ENCODE measurements at places on chromosomes 11 and 22.

GRCh38 chr11:96015906-96016565 is 92.1 kb upstream of the MTMR2 start:
- peak; percentile 59 for DNase-seq

DNA sequence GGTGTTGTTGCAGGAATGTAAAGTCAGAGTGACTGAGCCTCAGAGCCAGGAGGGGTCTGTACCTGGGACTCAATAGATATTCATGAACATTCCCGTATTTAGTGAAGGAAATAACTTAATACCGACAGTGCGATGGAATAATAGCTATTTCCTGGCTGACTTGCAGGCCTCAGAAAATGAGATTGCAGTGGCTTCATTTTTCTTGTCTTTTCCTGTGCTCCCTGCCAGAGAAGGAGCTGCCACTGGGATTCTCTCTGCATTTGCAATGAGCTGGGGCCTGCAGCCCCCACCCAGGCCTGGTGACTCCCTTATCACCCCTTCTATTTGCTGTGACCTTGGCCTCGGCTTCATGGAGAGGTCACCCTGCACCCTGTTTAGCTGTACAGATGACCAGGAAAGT is 173.4 kb downstream of the MIAT start:
- DNase-seq, result no peak

GRCh38 chr11:30816959-30817880 is 231.1 kb upstream of the MPPED2 start:
- no peak for DNase-seq

DNA sequence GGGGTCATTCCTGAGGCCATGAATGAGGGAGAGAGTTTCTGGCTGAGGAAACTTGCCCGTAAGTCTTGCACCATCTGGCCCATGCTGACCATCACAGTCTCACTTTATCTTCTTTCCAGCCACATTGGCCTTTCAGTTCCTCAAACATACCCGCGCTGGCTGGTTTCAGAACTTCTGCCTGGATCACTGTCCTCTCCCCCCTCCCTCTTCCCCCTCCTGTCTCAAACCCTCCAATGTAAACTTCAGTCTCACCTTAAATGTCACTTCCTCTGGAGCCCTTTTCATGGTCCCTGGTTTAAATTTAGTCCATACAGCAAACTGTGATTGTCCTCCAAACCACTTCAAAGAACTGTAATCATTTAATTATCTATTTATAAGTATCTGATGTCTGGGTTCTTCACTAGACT is 3.7 kb upstream of the TMEM109 start:
- no peak for DNase-seq

DNA sequence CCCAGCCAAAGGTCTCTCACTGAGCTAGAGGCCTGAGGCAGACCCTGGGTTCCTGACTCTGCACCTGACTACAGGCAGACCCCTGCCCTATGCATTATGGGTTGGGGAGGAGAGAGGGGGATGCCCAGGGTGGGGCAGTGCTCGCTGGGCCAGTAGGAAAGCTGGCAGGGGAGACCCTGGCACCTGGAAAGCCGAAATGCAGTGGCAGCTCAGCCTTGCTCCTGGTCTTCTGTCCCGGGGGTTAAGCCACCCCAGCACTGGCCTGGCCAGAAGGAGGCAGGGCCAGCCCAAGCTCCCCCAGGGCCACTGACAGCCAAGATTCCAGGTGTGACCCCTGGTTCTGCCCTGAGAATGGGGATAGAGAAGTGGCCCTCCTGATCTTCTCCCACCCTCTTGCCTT is 5.4 kb downstream of the ARAP1 start:
- no peak for DNase-seq

DNA sequence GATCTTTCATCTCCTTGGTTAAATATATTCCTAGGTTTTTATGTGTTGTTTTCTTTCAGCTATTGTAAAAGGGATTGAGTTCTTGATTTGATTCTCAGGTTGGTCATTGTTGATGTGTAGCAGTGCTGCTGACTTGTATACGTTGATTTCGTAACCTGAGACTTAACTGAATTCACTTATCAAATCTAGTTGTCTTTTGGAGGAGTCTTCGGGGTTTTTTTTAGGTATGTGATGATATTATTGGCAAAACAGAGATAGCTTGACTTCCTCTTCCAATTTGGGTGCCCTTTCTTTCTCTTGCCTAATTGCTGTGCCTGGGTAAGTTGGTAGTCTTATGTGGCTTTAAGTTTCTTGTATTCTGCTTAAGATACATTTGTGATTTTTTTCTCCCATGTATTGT is 52.8 kb downstream of the CBL start:
- no peak for DNase-seq

- no peak for DNase-seq
Observed at GRCh38 chr11:17153757-17154156, 54.0 kb downstream of the PIK3C2A start.

- no peak for DNase-seq
Observed at GRCh38 chr11:45906965-45907611, at the start of gene FREY1. FREY1 (minus strand) TSS chr11:45907271; CDS start chr11:45907245, 26 bp downstream.

GRCh38 chr22:39941601-39942000 is 18.6 kb upstream of the TMA7B start:
- no peak for DNase-seq

GRCh38 chr11:82176365-82176764 is 557.3 kb downstream of the FAM181B start:
- DNase-seq, result no peak

DNA sequence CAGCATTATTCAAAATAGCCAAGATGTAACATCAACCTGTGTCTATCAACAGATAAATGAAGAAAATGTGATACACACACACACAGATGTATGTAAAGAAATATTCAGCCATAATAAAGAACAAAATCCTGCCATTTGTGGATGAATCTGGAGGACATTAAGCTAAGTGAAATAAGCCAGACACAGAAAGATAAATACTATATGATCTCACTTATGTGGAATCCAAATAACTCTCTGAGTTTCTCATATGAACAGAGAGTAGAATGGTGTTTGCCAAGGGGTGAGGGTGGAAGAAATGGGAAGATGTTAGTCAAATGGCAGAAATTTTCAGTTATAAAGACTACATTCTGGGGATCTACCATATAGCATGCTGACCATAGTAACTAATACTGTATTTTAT is 224.2 kb downstream of the GUCY1A2 start:
- no peak for DNase-seq

DNA sequence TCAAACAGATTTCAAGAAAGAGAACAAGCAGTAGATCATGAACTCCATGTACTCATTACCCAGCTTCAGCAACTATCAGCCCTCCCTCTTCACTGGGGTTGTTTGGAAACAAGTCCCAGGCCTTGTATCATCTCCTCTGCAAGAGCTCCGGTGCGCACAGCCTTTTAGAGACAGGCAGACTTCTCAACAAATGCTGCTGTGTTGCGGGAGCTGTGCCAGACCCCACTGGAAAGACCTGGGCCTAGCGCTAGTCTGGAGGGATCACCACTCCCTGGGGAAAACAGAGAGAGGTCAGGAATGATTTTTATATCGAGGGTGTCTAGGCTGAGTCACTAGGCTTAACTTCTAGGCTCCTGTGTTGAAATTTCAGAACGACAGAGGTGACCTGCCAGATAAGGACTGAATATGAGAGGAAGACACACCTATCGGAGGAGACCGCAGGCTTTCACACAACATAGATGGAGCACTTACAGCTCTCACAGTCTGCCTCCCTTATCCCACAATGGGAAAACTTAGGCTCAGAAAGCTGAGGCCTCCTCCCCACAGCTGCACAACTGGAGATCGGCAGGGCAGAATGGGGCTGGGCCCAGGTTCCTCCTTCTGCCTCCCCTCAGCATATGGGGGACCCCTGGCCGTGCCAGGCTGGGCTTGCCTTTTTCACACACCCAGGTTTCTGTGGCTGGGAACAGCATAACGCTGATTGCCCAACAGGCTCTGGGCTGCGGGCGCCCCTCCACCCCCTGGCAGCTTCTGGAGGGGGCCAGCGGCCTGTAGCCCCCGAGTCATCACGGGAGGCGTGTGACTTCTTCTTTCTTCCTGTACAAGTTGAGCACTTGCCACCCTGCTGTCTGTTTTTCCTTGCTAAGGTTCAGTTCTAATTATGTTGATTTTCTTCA is 86.0 kb downstream of the PKNOX2 start:
- DNase-seq, result no peak

GRCh38 chr11:107040433-107041087 is 22.3 kb upstream of the GUCY1A2 start:
- DNase-seq, result no peak

DNA sequence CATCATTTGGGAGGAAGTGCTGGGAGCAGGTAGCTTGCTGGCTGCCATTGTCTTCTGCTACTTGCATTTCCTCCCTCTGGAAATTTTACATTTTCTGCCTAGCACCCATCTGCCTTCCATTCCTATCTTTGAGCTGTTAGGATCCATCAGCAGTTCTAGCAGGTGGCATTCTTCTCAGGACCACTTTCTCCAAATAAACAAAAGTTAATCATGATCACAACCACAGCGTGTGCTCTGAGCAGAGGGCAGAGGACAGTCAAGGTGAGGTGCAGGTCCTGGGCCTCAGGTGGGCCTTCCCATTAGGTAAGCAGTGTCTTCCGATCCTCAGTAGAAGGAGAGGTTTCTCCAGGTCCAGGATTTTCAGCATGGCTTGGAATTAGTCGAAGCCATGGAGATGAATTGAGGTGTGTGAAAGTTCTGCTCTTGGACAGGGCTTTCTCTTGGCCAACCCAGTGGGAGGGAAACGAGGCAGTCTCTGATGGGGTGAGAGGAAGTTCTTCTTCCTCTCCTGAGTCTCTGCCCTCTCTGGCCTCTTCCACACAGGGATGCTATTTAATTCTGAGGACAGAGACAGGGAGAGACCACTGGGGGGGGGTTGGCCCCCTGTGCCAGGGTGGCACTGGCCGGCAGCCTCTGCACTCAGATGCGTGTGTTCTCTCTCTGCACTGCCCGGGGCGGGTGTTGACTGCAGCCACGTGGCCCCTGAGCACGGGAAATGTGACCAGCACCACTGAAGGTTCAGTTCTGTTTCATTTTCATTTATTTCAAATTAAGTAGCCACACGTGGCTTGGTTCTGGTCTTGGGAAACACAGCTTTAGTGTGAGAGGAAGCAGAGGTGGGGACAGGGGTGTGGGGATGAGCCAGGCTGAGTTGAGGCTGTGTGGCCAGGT is 170.8 kb downstream of the TBC1D22A start:
- no peak for DNase-seq

GRCh38 chr11:105152560-105152959 is 13.0 kb upstream of the CARD18 start:
- DNase-seq, result no peak

DNA sequence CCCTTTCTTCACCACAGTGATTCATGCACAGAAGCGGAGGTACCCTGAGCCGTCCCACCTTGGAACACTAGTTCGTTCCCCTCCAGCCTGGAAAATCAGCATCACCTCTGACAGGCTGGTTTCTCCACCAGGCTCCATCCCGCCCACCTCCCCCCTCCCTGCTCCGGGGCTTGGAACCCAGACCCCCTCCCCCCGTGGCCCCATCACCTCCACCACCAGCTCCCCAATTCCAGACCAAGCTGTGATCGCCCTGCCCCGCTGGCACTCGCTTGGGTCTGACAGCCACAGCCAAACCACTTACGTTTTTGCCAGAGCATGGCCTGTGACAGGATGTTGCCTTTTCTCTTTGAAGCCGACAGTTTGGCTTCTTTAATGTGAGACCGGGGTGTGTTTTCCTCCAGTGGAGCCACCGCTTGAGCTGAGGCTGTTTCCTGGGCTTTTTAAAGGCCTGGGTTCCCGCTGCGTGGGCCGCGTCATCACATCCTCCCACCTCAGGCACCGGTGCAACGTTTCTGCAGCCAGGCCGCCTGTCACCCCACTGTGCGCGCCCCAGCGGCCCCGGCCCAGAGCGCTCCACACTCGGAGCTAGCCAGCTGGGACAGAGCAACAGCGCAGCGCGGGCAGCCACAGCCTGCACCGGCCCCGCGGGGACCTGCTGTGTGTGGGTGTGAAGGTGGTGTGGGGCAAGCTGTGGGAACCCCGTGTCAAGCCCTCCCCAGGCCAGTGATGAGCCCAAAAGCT is at the start of gene POU2AF1:
Gene POU2AF1 (minus strand): TSS at position 415 of the 741 bp plus-strand sequence. CDS start 98 bp downstream, at position 317.
- peak; percentile 89 for DNase-seq

- DNase-seq, result no peak
Observed at GRCh38 chr11:111736181-111736590, 30.0 kb downstream of the PPP2R1B start.

- no peak for DNase-seq
Observed at GRCh38 chr11:72984453-72985077, 157.6 kb downstream of the FCHSD2 start.

GRCh38 chr11:3156282-3156660 is 8.8 kb downstream of the OSBPL5 start:
- DNase-seq, result no peak

- no peak for DNase-seq
Observed at GRCh38 chr11:76030286-76030685, 176.0 kb downstream of the WNT11 start.

DNA sequence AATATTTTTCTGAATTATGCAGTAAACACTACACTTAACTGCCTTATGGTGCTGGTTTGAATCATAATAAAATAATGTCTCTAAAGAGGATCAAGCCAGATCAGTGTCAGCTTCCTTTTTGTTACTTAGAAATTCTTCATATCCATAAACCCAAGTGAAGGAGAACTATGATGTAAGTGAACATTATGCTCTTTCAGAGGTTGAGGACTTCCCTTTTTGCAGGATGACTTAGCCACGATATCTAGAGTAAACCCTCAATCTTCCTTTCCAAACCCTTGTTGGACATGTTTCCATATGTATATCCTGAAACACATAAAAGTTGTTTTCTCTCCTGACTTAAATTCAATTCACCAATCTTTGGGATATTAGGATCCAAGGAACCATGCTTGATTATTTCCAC is 19.1 kb downstream of the OR8D1 start:
- DNase-seq, result no peak

Data from activated naive CD4-positive, alpha-beta T cell treated with anti-CD3 and anti-CD28 coated beads, Interleukin-2, amount 10 ng/mL, durations not matched to agents 7 days and 5 days (primary cell).